ENCODE measurements at places on chromosomes 6 and 20.
A peak's percentile ranks its signal among the peaks of the same experiment; 100 is the strongest.

DNA sequence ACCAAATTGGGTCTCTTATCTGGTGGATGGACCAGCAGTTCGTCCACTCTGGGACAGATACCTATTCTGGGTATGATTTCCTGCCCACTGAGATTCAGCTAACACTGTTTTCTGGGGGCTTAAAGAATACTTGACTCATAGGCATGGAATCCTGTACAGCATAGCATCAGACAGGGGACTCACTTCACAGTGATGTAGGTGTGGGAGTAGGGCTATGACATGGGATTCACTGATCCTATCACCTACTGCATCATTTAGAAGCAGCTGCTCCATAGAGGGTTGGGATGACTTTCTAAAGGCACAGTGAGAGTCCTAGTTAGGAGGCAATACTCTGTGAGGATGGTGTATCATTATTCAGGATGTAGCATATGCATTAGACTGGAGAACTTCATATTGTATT is 74.5 kb upstream of the AHI1 start:
- DNase-seq, result no peak

DNA sequence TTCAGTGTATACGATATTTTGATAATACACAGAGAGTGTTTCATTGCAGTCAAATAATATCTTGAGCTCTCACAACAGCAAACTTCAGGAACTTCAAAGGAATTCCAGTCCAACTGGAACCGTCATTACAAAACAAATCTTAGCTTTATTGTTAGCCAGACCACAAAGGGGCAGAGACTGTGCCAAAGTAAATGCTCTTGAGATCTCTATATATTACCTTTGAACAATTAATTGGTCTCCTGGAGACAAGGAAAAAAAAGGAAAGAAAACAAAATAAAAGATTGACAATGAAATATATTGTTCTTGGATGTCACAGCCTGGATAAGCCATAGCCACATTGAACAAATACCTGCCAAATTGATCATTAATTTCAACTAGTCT is 70.0 kb downstream of the FOXC1 start:
- DNase-seq, result no peak

DNA sequence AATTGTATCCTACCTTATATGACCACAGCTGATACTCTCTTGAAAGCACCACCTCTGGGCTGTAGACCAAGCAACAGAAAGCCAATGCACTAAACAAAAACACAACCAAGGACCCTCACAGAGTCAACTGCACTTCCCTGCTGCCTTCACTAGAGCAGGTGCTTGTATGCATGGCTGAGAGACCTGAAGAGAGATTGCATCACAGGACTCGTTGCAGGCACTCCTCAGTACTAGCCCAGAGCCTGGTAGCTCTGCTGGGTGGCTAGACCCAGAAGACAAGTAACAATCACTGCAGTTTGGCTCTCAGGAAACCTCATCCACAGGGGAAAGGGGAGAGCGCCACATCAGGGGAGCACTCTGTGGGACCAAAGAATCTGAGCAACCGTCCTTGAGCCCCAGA is 521.6 kb upstream of the IMPG1 start:
- no peak for DNase-seq

- no peak for DNase-seq
These were observed 130.4 kb upstream of the TRAF3IP2 start for GRCh38 chr6:111736005-111736608.

DNA sequence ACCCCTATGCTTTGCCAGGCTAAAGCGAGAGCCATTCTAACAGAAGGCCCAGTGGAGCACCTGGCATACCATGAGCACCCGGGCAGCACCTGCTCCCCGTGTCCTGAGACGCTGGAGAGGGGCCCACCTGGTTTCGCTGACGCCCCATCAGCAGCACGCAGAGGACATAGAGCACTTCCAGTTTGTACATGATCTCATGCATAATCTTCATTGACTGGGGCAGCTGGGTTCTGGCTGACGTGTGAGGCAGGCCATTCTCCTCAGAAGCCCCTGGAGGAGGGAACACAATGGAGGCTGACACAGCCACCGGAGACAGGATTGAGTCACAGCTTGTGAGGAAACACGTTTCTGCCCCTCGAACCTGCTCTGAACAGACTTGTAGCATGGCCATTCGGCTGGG is 65.4 kb downstream of the MYH7B start:
- DNase-seq, result no peak

DNA sequence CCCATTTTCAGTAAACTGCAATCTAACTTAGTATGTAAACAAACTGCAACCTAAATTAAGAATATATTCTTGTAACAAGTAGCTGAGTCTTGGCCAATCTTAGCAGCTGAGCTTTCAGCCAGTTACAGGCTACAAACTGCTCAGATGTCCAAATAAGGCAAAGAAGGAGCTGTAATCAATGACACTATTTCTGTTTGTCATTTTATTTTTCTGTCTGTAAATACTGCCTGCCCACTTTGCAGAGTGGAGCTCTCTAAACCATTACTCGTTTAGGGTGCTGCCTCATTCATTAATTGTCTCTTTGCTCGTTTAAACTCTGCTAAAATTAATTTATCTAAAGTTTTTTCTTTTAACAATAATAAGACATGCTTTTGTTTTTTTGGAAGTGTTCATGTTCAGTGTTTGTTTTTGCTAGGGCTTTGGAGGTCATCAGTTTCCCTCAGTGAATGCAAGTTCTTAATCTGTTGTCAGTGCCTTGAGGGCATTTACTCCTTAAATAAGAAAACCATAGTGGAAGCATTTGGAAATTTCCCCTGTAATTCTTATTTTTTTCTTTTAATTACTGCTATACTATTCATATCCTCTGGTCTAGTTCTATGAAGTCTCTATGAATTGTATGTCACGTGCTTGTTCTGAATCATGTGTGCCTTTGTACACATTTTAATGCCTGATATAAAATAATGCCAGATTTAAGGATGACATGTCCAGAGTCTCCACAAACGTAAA is 3.6 kb upstream of the PRL start:
- DNase-seq, result no peak

DNA sequence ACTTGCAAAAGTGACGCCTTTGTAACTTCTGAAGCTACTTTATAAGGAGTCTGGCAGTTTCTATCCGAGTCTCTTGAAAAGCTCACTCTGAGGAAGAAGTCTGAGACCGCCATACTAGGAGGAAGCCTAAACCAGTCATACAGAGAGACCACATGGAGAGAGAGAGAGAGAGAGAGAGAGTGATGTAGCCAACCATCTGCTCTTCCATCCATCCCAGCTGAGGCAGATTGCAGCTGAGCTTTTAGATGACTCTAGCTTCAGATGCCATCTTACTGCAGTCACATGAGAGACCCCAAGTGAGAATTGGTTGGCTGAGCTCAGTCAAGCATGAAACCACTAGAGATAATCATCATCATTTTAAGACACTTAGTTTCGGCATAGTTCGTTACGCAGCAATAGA is 15.0 kb upstream of the DTNBP1 start:
- DNase-seq, result no peak

DNA sequence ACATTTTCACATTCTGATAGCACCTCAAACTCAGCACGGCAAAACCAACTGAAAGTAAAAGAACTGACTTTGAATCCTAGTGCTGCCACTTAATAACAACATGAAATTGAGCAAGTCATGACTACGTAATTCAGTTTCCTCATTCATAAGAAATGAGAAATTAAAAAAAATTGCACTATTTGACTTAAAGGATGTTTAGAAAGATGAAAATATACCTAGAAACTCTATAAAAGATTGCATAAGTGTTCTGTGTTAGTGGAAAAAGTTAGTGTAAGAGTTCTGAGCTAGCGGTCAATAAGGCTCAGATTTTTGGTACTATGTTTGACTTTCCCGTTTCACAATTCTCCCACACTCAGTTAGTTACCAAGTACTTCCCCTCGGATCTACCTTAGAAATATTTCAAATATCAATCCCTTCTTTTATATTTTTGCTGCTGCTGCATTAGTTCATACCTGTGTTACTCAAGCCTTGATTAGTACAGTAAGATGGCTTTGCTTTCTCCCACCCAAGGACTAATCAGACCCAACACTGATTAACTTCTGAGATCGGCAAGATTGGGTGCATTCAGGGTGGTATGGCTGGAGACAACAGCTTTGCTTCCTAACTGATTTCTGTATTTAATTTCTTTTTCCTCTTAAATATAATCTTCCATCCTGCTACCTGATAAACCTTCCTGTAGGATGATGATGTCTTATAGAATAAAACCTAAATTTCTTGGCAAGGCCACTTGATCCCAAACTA is 25.9 kb downstream of the ECHDC1 start:
- no peak for DNase-seq

- no peak for DNase-seq
These were observed 23.5 kb upstream of the NUP153 start for GRCh38 chr6:17730078-17730704.

- no peak for DNase-seq
These were observed 117.9 kb upstream of the AKAP12 start for GRCh38 chr6:151121900-151122299.

DNA sequence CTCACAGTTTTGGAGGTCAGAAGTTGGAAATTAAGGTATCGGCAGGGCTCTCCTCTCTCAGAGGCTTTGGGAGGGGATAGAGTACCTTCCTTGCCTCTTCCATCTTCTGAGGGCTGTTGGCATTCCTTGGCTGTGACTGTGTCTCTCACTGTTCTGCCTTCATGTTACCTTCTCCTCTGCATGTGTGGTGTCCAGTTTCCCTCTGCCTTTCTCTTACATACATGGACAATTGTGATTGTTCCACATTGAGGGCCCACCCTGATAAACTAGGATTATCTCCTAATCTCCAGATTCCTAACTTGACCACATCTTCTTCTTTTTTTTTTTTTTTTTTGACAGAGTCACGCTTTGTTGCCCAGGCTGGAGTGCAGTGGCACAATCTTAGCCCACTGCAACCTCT is 72.1 kb upstream of the SPACA1 start:
- no peak for DNase-seq

DNA sequence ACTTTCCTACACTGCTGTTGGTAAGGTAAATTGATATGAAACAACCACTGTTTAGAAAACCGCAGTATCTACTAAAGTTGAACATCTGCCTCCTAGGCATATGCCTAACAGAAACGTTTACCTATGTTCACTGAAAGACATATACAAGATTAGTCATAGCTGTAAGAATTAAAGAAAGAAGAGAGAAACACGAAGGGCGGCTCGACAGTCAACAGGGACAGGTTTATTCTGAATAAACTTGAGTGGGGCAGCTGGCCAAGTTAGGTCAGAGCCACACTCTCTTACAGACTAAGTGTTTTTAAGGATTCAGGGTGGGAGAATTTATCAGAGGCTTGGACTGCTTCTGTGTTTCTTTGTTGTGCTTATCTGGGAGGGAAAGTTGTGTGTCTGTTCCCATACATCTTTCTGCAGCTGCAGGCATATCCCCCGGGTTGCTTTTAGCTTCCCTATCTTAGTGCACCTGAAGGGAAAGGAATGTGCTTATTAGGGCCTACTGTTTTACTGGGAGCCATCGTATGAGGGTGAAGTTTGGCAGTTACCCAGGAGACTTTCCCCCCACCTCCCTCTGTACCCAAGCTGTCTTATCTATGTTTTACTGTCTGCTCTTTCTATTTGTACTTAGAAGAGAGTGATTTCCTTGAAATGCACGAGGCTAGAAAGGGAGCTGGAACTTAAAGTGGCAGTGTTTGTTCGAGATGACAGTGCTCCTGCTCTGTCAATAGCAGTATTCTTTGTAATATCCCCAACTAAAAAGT is 20.4 kb downstream of the PROCR start:
- DNase-seq, result no peak

- DNase-seq, result no peak
These were observed 145.2 kb downstream of the DTNBP1 start for GRCh38 chr6:15517600-15517999.

DNA sequence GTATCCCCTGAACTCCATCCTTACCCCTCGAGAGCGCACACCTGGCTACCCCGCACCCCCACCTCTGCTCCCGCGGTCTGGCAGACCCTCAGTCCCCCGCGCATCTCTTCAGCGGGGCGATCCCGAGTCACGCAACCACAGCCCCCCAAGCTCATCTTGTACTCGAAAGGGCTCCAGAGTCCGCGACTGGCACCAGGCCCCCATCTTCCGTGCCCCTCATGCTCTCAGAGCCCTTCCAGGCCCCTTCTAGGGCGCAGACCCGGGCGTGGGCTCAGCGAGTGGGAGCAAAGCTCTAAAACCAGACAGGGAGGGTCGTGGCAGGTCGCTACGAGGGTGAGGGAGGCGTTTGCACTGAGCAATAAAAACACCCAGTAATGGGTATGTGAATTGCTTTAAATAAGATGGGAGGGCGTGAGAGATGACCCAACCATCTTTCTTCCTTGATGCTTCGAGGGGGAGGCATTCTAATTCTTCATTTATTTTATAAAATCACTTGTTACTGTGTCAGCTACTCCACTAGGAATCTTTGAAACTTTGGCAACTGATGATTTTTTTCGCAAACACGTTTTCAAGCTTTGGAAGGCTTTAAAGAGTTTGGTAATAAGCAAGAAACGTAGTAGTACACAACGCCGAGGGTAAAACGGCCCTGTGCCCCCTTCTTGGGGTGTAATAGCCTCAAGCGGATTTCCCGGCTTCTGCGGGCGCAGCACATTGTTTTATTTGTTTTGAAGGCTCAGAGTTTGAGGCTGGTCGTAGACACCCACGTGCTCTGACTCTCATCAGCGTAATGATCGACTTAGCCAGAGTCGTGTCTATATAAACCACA is 42.6 kb upstream of the SUPT3H start:
- peak; percentile 54 for DNase-seq

DNA sequence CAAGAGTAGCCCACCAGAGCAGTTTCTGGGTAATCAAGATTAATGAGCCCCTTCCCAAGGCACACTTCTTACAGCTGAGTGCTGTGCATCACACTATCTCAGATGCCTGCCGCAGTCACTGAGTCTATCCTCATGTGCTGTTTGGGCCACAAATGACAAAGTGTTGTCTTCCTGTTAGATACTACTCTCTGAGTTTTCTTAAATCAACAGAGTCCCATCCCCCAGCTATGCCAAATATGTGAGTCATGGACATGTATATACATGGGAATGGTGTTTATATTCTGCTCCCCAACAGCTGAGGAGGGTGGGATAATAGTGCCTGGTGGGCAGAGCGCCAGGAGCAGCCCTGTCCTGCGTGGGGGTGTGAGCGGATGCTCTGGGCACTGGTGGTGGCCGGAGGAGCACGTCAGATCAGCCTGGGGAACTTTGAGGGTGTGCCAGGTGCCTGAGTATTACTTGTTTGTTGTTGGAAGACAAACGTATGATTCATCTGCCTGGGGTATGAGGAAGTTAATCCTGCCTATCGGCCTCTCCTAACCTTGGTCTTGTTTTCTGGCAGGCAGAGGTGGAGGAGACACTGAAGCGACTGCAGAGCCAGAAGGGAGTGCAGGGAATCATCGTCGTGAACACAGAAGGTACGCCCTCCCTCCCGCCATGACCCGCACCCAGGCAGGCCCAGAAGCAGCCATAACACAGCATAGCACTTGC is 9.6 kb downstream of the DYNLRB1 start:
- no peak for DNase-seq

Measured in stimulated activated CD8-positive, alpha-beta memory T cell treated with anti-CD3 and anti-CD28 coated beads, Interleukin-15, amount 100 ng/mL, for 4 hours (primary cell).